Activated CD8-positive, alpha-beta memory T cell treated with anti-CD3 and anti-CD28 coated beads for 4 hours (primary cell): ENCODE measurements at places on chromosomes 5 and 9.

DNA sequence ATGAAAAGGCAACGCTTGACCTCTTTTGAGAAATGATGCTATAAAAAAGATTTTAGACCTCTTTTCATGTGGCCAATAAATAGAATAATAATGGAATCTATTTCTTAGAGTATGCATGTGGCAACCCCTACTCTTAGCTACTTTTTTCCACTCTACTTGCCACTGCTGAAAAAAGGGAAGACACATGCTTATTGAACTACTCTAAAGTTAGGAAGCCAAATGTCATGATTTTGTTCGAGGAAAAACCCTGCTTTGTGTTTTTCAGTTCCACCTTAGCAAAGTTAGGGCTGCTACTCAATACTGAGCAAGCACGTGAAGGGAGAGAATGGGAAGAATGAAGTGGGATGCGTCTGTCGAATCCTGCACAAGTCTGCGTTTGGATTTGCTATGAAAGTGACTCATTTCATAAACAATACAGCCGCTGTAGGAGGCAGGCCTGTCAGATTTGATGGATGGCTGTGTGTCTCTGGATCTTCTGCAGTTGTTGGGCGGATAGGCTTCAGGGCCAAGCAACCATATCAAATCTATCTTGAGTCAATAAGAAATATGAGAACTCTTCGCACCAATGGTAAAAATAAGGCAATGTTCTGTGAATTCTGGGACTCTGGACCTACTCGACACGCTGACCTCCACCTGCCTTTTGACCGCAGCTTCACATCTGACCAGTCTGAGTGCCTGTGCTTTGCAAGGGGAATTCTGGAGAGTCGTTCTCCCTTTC is 333.6 kb downstream of the PIK3R1 start:
- no peak for DNase-seq

- DNase-seq, result no peak
These were observed 178.4 kb upstream of the MAST4 start for GRCh38 chr5:66417781-66418180.

GRCh38 chr9:114448706-114449105 is 56.6 kb downstream of the WHRN start:
- DNase-seq, result no peak

DNA sequence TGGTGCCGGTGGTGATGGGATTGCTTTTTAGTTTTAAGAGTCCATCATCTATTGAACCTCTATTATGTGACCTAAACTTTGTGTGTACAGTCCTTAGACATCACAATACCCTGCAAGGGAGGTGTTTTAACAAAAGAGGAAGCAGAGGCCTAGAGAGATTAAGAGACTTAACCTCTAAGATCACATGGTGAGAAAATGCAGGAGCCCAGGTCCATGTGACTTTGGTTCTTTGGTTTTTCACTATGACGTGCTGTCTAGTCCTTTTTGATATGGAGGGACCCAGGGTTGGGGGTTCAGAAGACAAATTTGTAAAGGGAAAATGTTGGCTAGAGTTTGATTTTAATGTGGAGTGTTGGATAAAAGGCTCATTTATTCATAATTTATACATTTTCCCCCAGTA is 34.1 kb upstream of the TRMT10B start:
- no peak for DNase-seq

GRCh38 chr5:131322926-131323325 is 59.1 kb downstream of the CDC42SE2 start:
- no peak for DNase-seq

DNA sequence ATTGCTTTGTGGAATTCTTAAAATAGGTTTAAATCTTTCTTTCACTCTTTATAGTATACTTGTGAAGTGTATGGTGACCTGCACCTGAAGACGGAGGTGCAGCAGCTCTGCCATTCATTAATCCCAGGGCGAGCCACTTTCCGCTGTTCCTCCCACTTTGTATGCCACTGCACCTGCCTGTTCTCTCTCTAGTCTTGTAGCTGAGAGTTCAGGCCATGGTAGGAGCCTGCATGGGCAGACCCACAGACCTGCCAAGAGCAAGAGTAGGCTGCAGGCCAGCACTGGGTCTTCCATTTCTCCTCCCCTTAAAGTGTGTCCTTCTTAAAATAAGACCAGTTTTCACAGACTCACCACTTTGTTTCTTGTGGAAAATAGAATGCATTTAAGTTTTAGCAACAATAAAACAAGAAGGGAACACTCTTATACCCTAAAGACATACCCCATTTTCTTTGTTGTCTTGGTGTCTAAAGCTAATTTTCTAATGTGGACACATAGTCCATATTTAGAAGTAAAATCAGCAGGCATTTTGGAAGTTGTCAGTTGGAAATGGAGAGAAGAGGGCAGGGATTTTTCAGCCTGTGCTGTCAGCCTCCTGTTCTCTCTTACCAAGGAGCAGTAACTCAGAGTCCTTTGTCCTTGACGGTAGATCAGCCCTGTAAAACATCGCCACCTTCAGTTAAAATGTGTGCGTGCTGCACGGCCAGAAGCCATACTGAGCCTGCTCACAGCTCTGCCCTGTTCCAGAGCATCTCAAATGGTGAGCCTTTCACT is 103.2 kb downstream of the SNCAIP start:
- DNase-seq, result no peak

GRCh38 chr5:109859537-109859936 is 169.8 kb downstream of the MAN2A1 start:
- no peak for DNase-seq

DNA sequence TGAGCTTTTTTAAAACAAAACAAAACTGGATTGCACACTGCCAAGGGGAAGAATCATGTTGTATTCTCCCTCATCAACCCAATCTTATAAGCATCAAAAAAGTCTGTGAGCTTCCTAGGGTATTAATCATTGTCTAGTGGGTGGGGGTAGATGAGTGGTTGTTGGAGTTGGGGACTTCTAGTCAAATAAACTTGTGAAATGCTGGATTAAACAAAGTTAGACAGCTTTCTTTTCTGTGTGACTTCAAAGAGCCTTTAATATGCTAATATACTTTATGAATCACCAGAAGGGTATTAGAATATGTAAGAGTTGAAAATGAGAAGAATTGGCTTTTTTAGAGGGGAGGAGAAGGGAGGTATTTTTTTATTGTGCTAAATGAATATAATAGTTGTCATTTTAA is 87.7 kb downstream of the GALNT10 start:
- no peak for DNase-seq

DNA sequence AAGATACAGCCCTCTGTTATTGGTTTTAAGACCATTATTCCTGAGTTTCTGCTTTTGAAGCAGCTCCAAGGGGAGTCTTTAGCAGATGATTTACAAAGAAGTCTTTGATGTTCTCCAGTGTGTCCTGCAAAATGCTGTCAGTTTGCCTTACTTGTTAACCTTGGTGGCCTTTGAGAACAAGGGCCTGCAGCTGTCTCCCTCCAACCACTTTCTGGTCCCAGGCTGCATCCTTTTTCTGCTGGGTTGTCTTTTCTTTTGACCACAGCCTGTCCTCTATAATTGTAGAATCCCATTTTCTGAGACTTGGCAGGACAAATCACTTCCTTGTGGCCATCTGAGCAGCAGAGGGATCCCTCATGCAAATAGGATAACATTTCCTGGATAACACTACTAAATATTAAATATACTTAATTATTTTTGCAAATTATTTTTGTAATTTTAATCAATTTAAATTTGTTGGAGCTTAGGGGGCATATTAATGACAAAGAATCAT is 281.4 kb downstream of the DMRT2 start:
- DNase-seq, result no peak

- no peak for DNase-seq
These were observed 1281.2 kb upstream of the NUDT12 start for GRCh38 chr5:104843822-104844221.

DNA sequence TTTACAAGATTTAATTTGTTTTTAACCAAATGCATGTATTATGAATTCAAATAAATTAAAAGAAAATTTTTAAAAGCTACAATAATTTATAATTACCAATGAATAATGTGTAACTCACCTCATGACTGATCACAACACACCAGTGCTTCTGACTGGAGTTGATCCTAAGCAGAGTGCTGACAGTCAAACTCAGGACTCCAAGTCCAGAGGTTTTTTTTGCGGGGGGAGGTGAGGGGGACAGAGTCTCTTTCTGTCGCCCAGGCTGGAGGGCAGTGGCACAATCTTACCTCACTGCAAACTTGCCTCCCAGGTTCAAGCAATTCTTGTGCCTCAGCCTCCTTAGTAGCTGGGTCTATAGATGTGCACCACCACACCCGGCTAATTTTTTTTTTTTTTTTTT is 71.0 kb upstream of the MELK start:
- DNase-seq, result no peak

- no peak for DNase-seq
These were observed 97.3 kb downstream of the KCNT1 start for GRCh38 chr9:135799261-135799660.

- DNase-seq, result no peak
These were observed 70.4 kb upstream of the CTSV start for GRCh38 chr9:97109194-97109811.

GRCh38 chr5:179615203-179615602 is 8.3 kb downstream of the HNRNPH1 start:
- DNase-seq, result no peak

DNA sequence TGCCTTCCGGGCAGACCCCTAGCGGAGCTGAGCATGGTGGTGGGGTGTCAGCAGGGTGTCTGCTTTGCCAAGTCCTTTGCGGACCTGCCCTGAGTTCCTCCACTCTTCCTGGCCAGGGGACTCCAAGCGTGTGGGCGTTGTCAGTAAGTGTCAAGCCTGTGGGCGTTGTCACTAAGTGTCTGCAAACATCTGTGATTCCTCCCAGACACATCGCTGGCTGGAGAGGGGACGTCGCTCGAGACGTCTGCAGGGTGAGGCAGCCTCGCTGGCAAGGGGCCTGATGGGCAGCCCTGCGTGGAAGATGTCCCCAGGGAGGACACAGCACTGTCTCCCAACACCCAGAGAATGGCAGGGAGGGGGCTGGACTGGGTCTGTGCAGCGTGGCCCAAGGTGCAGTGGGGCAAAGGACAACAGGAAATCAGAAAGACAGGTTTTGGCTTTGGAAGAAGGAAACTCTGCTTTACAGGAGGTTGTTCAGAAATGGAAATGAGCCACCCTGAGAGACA is 28.8 kb downstream of the ADAMTSL2 start:
- no peak for DNase-seq

DNA sequence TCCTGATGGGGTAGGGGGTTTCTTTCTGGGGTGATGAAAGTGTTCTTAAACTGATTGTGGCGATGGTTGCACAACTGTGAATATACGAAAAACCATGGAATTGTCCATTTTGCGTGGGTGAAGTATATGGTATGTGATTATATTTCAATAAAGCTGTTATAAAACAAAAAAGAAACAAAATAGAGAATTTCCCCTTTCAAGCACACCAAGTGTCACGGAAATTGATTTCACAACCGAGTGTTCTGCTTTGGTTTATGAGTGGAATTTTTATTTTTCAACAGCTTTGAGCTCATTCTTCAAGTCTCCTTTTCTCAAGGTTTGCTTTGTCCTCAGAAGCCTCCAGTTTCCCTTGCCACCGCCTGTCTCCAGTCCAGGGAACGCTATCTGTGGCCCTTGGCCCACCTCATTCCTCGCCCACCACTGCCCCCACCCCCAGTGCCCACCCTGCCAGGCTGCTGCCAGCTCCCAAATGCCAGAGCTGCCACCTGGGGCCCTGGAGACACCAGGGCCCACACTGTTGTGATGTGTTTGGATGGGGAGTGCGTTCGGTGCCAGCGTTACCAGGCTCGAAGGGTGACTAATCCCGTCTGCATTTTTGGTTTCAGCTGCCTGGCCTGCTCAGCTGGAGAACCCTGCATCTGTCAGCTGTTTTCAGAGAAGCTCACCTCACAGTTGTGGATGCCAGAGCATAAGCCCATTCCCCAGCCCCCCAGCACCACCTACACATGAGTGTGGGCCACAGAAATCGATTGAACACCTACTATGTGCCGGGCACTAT is 30.4 kb downstream of the DUSP1 start:
- DNase-seq, result no peak

GRCh38 chr9:33125871-33126823 is 41.0 kb downstream of the B4GALT1 start:
- no peak for DNase-seq

- no peak for DNase-seq
These were observed 14.7 kb downstream of the FBP1 start for GRCh38 chr9:94624629-94625028.

DNA sequence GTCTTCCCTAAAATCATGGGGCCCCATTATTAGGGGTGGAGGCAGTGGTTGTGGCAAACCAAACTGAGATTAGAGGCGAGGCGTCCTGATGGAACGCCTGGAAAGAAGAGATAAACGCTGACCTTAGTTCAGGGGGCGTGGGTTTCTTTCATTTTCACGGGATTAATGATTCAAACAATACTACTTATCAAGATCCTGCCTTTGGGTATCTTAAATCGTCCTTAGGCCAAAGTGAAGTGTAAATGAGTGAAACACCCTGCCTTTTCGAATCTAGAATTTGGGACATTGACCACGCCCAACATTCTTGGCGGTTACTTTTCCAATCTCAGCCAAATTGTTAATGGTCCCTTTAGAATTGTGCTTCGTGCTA is 1.0 kb upstream of the UBTD2 start:
- no peak for DNase-seq

GRCh38 chr5:23269981-23270380 is 237.4 kb upstream of the PRDM9 start:
- DNase-seq, result no peak

GRCh38 chr9:76619640-76620039 is 144.6 kb upstream of the PCA3 start:
- DNase-seq, result no peak

GRCh38 chr5:31100047-31100575 is 93.4 kb upstream of the CDH6 start:
- no peak for DNase-seq

DNA sequence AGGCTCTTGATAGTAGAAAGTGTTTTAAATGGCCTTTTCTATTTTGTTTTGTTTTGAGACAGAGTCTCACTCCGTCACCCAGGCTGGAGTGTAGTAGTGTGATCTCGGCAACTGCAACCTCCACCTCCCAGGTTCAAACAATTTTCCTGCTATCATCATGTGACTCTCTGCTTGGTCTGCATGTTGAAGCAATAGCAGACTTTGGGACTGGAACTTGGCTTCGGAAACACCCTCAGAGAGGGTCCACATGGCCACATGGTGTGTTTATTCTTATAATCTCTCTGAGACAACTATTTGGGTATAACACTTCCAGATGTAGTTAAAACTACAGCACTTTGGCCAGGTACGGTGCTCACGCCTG is 10.9 kb downstream of the SLC1A1 start:
- no peak for DNase-seq

DNA sequence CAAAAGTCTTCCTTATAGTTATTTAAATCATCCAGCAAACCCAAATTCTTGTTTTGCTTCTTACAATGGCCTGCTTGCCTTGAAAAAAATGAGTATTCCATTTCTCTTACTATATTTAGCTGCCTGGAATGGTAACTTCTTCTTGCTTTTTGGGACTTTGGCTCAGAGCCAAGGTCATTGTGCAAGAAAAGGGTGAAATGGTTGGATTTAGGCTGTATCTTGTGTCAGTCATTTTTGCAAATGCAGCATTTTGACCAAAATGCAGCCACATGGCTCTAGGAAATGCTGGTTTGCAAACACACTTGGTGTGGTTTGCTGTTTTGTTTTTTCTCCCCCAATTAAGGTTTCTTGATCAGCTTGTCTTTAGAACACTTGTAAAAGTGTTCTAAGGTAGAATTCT is 133.3 kb upstream of the ELL2 start:
- DNase-seq, result no peak
